ENCODE measurements at places on chromosomes 16 and 17.
A peak's percentile ranks its signal among the peaks of the same experiment; 100 is the strongest.

- peak; percentile 42 for DNase-seq
Measured at GRCh38 chr16:84088695-84089395, 27.9 kb downstream of the MBTPS1 start.

GRCh38 chr16:19542138-19542821, 13.2 kb upstream of the VPS35L start:
- DNase-seq = no peak

GRCh38 chr17:28538296-28538895, 14.0 kb downstream of the UNC119 start:
- DNase-seq = no peak

DNA sequence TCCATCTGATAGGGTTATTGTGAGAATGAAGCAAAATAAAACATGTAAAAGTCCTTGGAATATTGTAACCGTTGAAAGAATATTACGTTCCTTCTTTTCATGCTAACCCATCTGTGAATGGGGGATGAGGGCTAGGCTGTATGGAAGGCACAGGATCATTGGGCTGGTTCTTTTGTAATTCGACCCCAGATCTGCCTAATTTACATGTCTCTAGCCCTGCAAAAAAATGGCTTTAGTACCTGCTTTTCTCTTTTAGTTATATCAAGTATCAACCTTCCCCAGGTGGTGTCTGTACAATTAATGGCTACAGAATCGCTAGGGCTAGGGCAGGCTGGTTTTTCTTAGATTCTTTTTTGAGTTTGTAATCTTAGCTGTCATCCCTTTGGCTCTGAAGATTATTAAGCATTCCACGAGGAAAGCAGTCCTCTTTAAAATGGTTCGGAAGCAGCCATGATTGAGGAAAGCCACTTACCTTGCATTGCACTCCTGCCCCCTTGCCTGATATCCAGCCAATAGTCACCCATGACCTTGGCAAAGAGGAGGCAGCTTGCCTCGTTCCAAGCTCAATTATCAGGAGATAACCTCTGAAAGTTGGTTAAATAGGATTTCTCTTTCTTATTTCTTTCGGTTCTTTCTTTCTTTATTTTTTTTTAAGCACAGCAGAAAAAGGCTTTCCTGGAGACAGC, 153.9 kb upstream of the ZKSCAN2 start:
- no peak for DNase-seq

- DNase-seq = no peak
Measured at GRCh38 chr16:85072076-85072860, 40.0 kb downstream of the CIBAR2 start.

DNA sequence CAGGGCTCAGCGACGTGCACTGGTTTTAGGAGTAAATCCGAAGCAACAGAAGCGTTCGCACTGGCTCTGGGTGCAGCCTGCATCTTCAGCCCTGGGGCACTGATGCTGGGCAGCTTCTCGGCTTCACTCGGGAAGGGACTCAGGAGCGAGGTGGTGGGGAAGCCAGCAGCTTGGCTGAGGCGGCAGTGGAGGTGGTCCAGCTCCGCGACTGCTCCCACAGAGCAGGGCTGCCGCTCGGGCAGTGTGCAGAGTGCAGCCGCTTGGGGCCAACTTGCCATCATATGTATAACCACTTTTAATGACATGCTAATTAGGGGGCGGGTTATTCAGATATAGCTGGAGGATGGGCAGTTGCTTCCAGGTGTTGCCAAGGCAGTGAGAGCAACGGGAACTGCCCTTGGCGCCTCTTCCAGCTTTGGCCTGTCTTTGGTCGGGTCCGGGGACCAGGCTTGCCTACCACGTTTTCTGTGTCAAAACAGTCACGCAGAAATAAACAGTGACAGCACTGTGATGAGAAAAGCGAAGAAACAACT, 26.7 kb downstream of the METRNL start:
- no peak for DNase-seq

DNA sequence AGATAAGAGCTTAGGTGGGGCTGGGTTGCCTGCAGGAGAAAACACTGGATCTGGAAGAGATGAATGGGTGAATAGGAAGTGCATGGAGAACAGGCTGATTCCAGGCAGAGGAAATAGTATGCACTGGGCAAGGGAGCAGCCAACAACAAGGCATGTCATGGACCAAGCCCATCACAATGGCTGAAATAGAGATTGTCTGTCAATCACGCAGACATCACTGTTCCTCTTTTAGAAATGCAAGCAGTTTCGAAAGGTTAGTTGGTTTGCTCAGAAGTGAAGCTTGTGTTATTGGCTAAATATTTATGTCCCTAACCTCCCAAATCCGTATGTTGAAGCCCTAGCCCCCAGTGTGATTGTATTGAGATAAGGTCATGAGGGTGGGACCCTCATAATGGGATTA, 621.7 kb upstream of the CDH11 start:
- DNase-seq = no peak

GRCh38 chr16:4179020-4179419, 62.8 kb upstream of the ADCY9 start:
- DNase-seq = no peak

DNA sequence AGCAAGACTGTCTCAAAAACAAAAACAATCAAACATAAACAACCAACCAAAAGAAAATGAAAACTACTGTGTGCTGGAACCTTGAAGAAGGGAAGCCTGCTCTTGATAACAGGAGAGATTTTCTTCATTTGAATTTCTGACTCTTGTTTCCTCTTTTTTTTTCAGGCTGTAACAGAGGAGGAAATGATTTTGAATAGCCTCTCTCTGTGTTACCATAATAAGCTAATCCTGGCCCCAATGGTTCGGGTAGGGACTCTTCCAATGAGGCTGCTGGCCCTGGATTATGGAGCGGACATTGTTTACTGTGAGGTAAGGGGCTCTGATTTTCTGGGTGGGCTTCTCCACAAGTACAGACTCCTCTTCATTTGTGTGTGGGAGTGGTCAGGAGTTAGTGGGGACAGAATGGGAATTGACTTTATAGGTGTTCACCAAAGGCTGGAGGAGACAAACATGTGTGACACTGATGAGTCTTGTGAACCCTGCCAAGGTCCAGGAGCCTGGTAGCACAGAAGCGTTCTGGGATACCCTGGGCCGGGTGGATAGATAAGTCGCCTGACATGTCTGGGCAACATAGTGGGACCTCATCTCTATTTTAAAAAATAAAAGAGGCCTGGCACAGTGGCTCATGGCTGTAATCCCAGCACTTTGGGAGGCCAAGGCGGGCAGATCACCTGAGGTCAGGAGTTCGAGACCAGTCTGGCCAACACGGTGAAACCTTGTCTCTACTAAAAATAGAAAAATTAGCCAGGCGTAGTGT, 14.9 kb downstream of the DUS2 start:
- DNase-seq = no peak

GRCh38 chr17:17750881-17751280, 69.6 kb downstream of the RAI1 start:
- no peak for DNase-seq

GRCh38 chr16:24074574-24074973, 181.6 kb upstream of the CACNG3 start:
- DNase-seq = no peak

- peak; percentile 34 for DNase-seq
Measured at GRCh38 chr17:32520104-32520701, 33.4 kb downstream of the CDK5R1 start.

GRCh38 chr16:76574651-76575050, 297.4 kb downstream of the CNTNAP4 start:
- no peak for DNase-seq

- no peak for DNase-seq
Measured at GRCh38 chr17:77734371-77735080, 224.0 kb upstream of the TNRC6C start.

- no peak for DNase-seq
Measured at GRCh38 chr17:39208893-39209292, 8.8 kb downstream of the RPL19 start.

- DNase-seq = no peak
Measured at GRCh38 chr16:2497695-2498484, 15.9 kb upstream of the ATP6V0C start.

GRCh38 chr17:32303781-32304288, 38.1 kb downstream of the C17orf75 start:
- DNase-seq = no peak

- no peak for DNase-seq
Measured at GRCh38 chr16:73116576-73116975, 68.6 kb upstream of the ZFHX3 start.

- no peak for DNase-seq
Measured at GRCh38 chr17:76530095-76530723, 7.3 kb downstream of the CYGB start.

DNA sequence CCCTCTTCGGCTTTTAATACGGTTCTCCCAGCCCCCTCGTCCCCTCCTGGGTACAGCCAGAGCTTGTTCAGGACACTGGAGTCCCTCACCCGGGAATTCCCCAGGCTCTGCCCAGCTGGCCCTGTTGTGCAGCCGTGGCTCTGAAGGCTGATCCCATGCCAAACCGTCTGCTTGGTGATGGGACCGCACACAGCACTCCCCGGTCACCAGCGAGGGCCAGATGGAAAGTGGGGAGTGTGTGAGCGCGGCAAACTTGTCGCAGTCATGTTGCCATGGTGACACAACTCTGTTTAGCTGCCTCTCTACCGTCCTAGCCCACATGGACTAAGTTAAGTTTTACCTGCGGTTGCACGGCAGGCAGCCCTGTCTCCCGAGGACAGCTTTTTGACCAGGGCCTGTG, 107.9 kb downstream of the RAP1GAP2 start:
- no peak for DNase-seq

DNA sequence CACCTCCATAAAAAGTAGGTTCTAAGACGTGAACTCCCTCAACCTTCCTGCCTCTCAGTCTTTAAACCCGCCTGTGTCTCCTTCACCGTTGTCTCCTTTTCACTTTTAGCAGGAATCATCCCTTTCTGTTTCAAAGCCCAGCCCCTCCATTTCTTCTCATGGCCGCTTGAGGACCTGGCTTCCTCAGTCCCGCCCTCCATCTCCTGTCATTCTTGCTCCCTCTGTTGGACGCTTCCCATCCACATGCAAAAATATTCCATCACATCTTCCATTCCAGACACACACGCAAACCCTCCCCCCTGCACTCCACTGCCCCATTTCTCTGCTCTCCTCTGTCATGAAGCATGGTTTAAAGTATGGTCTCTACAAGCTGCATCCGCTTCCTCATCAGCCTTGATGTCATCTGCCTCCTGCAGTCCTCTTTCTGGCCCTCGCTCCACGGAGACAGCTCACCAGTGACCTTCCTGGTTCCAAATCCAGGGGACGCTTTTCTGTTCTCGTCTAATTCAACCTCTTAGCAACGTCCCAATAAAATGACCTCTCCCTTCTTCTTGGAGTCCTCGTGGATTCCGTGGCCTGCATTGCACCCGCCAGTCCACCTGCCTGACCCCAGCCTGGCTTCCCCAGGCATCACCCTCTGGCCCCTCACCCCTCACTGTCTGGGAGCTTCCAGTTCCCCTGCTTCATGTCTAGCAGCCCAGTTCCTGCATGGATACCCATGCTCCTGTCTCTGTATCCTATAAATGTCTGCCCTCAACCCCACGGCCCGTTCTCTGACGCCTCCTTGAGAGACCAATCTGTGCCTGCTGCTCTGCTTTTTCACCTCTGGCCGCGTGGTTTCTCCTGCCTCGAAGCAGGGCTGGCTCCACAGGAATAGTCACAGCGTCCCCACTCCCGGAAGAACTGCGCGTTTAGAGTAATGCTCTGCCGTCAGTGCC, 26.2 kb downstream of the ANKRD40 start:
- no peak for DNase-seq

GRCh38 chr16:65671071-65671470, 549.2 kb upstream of the CDH11 start:
- DNase-seq = no peak

DNA sequence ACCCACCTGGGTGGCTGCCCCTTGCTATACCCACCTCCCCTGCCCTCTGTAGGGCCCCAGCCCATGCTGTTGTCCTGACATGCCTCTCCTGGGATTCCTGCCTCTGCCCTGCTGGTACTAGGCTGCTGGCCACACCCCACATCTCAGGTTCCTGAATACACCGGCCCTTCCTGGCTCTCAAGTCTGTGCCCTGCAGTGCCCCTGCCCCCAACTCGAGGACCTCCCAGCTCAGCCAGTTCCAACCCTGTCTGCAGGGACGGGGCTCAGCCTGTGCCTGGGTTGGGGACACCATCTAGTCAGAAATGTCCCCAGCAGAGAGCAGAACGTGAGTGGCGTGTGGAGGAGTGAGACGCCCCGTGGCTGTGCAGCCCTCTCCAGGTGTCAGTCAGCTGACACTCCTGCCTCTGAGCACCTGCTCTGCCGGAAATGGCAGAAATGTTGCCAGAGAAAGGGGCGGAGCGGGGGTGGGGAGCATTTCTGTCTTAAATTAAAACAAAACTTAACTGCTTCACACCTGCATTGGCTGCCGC, 28.7 kb downstream of the ACSF3 start:
- peak; percentile 63 for DNase-seq

DNA sequence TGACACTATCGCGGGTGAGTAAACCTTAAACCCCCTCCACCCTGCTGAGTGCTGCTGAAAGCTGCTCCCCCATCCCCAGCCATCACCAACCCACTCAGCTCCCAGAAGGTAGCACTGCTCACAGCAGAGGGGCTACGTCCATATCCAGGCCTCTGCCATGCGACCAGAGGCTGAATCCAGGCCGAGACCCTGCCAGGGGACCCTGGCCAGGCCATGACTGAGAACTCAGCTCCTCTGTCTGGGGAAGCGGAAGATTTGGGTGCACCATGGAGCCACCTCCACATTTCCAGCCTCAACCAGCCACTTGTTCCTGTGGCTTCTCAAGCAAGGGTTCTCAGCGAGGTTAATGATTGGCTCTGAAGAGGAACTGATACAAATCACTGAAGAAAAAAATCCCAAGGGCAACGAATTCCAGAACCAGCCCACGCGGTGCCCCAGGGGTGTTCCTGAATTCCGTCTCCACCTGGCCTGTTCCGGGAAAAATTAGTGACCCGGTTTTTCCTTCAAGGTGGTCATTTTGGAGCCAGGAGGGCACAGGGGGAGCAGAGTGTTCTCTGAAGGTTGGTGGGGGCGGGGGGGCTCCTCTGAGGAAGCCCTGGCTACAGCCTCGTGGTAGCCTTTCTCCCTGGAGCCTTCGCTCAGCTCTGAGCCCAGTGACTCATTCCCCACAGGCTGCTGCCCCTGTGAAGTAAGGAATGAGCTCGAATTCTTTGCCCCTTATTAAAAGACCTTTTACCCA, 9.3 kb upstream of the SLC16A5 start:
- DNase-seq = no peak

DNA sequence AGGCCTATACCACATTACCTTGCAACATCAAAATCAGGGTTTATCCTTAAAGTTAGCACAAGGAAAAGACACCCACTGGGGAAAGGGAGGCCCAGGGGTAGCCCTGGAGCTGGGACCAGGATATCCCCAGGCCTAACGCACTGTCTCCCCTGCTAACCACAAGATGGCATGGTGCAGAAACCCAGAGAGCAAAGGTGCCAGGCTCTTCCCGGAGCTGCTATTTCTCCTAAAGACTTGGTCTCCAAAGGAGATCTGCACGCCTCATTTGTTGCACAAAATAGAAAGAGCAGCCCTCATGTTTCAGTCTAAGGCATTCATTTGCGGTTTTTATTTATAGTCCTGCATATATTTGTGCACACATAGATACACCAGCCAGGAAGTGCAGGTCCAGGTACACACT, 408.6 kb downstream of the SOX9 start:
- DNase-seq = no peak

Data from activated CD8-positive, alpha-beta memory T cell treated with anti-CD3 and anti-CD28 coated beads, Interleukin-2, amount 50 U/mL, for 4 hours (primary cell).